C1 segment of cervical spinal cord (tissue), 14 donors: ENCODE measurements at places on chromosomes 16 and 17.

- DNase-seq: no peak
Observed at GRCh38 chr16:88941913-88942909, 34.8 kb downstream of the CBFA2T3 start.

- no peak for DNase-seq
Observed at GRCh38 chr17:69143151-69143550, 1.5 kb upstream of the ABCA6 start.

DNA sequence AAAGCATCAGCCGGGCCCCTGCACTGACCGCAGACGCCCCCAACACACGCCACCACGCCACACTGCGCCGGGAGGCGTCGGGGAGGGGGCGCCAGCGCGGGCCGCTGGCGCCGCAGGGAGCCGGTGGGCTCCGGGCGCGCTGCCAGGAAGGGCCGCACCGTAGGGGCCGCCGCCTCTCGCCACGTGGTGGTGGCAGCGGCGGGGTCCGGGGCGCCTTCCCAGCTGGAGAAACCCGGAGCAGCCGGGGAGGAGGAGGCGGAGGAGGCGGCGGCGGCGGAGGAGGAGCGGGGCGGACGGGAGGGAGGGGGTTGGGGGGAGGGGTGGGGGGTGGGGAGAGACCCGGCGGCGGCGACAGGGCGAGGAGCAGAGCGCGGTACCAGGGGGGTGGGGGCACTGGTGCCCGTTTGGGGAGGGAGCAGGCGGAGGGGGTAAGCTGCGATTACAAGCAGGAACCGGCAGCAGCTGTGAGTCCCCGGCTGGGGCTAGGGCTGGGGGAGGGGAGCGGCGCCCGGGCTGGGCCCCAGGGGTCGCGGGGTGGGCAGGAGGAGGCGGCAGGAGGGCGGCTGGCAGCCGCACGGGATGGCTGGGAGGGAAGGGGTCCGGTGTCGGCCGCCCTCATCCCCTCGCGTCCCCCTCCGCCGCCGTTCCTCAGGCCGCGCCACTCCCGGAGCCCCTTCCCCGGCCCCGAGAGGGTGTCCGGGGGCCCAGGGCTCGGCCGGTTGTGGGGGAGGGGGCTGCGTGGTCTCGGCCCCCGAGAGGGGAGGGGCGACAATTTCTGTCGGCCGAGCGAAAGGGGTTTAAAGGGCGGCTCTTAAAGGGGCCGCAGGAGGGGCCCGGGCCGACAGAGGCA is at the start of gene TBKBP1:
Gene TBKBP1 (plus strand): TSS at position 431 of the 850 bp plus-strand sequence. CDS start 1,952 bp downstream, outside the sequence.
- DNase-seq: no peak

DNA sequence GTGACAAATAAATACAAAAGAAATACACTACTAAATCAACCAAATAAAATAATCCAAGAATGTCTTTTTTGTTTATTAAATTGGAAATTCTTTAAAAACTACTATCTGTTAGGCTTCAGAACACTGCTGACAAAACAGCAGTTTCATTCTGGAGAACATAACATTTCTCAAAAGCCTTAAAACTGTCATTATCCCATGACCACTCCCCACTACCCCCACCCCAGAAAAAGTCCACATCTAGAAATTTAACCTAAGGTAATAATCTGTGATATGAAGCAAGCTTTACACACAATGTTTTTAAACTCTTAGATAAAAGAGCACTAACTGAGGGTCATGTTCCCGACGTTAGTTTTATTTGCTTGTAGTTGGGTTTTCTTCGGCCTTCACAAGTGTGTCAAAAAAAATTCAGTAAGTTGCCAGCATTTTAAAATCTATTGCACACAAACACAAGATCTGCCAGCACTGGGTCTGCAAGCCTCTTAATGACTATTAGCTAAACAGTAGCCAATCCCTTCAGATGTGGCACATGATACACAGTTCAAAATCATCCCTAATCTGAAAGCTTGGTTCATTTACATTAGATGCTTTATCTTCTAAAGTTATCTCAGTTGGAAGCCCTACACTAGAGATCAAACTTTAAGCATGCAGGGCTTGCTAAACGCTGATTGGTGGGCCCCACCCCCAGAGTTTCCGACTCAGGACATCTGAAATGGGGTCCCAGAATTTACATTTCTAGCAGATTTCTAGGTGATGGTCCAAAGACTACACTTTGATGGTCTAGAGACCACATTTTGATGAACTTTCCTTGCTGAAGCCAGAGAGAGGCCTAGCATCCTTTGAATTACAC is 75.2 kb downstream of the KANSL1 start:
- DNase-seq: no peak

GRCh38 chr17:42459801-42460281 is 1.2 kb downstream of the ATP6V0A1 start:
- no peak for DNase-seq

GRCh38 chr16:11833951-11834695 is 17.2 kb downstream of the RSL1D1 start:
- DNase-seq: no peak

GRCh38 chr16:20937736-20938135 is 37.2 kb downstream of the LYRM1 start:
- no peak for DNase-seq

DNA sequence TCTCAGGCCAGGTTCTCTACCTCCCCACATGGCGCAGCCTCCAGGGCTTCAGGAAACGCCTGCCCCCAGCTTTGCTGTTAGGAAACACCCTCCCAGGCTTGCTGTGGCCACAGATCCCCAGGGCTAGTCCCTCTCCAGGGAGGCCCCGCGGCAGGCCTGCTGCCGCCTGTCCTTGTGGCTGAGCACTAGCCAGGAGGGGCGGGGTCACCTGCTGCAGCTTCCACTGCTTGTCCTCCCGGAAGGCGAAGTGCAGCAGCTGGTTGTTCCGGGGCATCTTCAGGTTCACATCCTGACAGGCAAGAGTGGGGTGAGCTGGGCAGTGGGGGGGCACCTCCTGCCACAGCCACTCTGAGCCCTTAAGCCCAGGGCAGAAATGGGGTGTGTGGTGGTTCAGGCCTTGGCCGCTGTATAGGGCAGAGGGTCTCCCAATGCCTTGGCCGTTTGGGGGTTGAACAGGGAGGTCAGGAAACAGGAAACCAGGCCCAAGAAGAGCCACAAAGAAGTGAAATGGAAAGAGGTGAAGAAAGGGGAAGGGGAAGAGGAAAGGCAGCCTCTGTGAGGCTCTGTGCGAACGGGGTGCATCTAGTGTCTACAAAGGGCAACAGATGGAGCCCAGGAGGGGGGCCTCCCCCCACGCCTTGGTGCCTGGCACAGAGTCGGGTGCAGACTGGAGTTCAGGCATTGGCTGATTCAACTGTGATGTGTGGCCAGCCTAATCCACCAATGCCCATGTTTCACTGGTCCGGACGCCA is 2.0 kb downstream of the ROGDI start:
- peak; percentile 58 for DNase-seq

GRCh38 chr16:822174-822908 is 21.8 kb upstream of the GNG13 start:
- DNase-seq: no peak

- peak; percentile 69 for DNase-seq
Observed at GRCh38 chr16:67910158-67910557, 17.1 kb downstream of the PSKH1 start.

DNA sequence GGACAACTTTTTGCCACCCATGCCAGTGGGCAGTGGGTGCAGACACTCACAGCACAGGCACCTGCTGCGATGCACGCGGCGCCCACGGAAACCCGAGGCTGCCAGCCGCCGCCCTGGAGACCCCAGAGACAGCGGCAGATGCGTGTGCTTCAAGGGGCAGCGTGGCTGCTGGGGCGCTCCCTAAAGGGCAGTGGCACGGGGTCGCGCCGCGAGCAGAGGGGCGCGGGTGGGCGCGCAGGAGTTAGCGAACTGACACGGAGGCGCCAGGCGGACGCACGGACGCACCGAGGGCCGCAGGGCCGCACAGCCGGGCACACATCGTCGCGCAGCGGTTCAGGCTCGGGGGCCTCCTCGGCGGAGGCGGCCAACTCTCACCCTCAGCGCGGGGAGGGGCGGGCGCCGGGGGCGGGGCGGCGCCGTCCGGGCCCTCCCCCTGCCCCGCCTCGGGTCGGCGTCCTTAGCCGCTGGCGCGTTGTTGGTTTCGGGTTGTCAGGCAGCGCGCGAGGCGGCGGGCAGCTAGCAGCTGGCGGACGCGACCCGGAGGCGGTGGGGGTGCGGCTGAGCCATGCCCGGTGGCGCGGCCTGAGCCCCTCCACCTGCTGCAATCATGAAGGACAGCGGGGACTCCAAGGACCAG is at the start of gene KIF19:
Gene KIF19 (plus strand): TSS at position 484 of the 637 bp plus-strand sequence. CDS start 124 bp downstream, at position 608.
- no peak for DNase-seq

DNA sequence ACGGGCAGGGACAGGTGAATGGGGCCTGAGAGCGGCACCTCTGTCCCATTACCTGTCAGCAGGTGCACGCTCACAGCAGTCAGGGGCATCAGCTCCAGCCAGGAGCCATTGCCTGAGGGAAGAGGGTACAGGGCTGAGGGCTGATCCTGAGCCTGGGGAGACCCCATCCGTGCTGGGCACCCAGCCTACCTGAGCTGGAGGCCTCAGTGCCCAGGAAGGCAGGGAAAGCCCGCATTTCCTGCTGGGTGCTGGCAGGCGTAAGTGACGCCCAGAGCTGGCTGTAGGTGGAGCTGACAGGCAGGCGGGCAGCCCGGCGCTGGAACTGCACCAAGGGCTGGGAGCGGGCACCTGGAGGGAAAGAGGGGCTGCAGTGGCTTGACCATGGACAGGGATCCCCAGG is 7.4 kb downstream of the FAM171A2 start:
- no peak for DNase-seq

DNA sequence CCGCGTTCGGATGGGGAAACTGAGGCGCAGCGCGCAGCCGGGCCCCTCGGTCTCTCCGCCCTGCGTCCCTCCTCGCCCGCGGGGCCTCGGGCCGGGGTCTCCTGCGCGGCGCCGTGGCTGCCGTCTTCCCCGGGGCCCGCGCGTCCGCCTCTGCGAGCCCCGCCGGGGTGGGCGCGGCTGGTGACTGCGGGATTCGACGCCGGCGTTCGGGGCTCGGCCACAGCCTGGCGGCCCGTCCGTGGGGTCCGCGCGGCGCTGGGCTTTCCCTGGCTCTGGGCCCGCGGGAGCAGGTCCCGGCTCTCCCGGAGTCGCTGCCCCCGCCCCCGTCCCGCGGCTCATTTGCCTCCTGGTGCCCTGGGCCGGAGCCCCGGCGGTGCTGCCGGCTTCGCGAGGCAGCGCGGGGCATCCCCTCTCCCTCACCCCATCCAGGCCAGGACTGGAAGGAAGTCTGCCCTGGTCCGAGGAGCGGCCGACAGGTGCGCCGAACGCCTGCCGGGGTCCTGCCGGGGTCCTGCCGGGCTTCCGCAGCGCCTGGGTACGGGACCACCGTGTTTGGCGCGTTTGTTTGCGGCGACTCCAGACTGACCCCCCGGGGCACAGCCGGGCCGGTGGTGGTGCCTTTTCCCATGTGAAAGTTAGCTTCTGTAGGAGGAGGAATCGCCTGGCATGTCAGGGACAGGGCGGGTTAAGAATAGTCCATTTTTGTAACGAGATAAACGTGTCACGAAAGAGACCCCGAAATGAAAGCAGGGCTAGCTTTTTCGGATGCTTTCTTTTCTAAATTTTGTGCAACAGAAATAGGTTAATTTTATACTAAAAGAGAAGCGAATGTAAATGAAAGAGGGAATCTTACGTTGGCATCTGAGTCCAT is 671 bp downstream of the CHMP6 start:
- DNase-seq: no peak

DNA sequence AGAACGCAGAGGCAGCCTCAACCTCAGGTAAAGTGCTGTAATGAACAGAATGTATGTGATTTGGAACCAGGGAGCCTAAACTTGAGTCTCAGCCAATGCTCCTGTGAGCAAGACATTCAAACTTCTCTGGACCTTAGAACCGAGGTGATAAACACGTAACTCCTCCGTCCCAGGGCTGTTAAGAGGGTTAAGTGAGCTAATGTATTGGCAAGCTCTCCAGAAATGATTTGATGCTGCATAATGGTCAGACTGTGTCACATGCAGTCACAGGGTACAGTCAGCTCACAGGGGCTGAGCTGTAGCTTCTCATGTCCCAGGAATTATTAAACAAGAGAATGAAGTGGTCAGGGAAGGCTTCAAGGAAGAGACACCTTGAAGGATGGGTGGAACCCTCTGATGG is 10.0 kb upstream of the SLC4A1 start:
- no peak for DNase-seq

DNA sequence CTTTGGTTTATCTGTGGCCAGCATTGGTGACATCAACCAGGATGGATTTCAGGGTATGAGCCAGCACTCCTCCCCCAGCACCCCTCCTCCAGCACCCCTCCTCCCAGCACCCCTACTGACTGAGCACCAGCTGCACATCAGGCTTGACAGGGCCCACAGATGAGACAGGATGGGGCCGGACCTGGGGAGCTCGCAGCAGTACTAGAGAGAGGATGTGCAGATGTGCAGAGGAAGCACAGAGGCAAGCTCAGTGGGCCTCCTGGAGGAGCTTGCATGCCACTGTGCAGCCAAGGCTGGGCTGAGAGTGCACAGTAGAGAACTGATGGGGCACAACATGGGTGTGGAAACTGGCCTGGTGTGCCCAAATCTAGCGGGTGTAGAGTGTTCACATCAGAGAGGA is 16.2 kb downstream of the ITGA3 start:
- DNase-seq: no peak

GRCh38 chr16:26605626-26606271 is 461.0 kb upstream of the C16orf82 start:
- DNase-seq: no peak
